Tongue (tissue), 3 donors: ENCODE measurements at places on chromosomes 7 and 10.

GRCh38 chr7:155003092-155003375 is at the start of gene PAXIP1:
Gene PAXIP1 (minus strand): TSS chr7:155003124. CDS start chr7:155002929, 195 bp downstream.
- peak; percentile 86 for DNase-seq

GRCh38 chr7:92061154-92061553 is 73.1 kb downstream of the CYP51A1 start:
- no peak for DNase-seq

GRCh38 chr7:142749218-142749993 is at the start of gene PRSS1:
Gene PRSS1 (plus strand): TSS chr7:142749472. CDS start chr7:142749485, 13 bp downstream.
- DNase-seq: peak; percentile 31

DNA sequence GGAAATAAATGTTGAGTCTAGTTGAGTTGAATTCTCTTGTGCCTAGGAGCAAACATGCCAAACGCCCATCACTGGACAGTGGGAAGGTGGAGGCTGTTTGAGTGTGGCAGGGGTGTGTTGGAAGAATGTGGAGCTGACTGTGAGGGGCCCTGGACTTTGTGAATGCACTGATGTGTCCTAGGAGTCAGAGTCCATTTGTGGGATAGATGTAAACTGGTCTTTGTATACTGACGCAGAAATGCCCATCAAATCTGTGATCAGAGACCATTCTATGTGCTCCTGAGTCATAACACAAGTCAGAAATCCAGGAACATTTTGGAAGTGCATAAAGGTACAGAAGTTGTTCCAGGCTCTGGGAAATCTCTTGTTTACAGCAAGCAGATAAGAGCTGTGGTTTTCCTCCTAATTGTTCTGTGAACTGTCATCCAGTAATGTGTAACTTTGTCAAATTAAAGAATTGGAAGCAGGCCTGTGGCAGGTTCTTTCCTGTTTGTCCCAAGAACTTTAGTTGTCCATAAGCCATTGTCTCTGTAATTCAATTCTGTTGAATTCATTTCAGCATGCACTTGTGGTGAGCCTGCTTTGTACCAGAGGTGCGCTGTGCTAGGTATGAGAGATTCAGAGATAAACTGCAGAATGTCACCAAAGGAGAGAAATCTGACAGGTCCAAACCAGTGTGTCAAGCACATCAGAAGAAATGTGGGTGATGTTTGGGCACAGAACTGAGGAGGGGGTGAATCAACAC is 7.6 kb downstream of the PRXL2A start:
- peak; percentile 57 for DNase-seq

- no peak for DNase-seq
Observed at GRCh38 chr10:100814751-100815474, 69.5 kb downstream of the PAX2 start.

DNA sequence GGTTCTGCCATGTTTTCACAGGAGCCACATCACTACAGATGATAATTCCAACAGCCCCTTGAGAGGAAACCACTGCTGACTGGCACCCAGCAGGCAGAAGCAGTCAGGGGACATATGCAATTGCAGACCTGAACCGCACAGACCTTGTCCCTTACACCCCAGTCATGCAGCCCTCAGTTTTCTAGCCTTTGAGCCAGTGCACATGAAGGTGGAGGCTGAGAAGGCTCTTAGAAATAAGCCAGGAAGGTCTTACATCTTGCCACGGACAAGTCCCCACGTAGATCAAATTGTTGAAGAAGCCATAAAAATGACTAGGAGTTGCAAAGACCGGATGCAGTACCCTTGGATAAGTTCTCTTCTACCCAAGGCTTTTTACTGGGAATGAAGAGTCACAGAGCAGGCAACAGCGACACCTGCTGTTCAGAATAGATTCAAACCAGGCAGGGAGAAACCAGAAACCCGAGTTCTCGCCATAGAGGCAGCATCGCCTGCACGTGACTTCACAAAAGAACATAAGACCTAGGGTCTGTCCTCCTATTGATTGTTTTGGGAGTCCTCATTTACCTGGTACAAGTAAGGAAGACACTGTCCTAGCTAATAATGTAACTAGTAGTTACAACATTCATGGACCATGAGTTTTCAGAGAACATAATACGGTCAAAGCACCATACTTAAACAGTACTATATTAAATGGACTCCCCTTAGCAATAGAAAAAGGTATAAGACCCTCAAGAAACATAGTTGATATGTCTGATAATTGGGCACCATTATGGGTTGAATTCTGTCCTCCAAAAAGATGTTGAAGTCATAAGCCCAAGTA is 11.1 kb downstream of the STEAP1B start:
- DNase-seq: peak; percentile 90

- DNase-seq: no peak
Observed at GRCh38 chr10:61688551-61689308, 26.0 kb downstream of the CABCOCO1 start.

DNA sequence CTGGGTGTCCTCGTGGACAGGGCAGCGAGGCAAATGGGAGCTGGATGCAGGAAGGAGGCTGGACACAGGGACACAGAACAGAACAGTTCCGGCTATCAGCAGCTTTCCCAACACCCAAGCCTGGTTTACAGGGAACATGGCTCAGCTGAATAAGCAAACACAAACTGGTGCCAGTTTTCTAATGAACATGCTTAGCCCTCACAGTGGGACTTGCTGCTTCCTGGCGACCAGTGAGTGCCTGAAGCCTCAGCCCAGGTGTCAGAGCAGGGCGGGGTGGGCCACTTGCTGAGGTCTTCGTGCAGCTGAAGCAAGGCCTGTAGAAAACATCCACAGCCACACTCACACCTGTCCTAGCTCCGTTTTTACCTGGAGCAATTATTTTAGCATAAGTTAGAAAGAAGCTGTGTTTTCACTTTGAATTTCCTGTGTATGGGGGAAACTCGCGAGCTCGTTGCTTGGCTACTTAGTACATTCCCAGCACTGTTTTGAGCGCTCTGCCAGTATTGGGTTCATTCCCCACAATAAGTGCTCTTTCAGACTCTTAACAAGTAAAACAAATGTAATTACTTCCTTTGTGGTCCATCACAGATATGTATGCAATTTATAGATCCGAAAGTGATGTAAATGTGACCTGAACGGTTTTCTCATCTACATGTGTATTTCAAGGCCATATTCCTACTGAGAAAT is 261.2 kb upstream of the SHH start:
- no peak for DNase-seq

GRCh38 chr7:107998150-107998549 is 4.8 kb downstream of the LAMB1 start:
- no peak for DNase-seq

GRCh38 chr7:112134039-112134438 is 72.2 kb downstream of the DOCK4 start:
- no peak for DNase-seq

- no peak for DNase-seq
Observed at GRCh38 chr10:131778385-131778784, 122.4 kb upstream of the PPP2R2D start.

DNA sequence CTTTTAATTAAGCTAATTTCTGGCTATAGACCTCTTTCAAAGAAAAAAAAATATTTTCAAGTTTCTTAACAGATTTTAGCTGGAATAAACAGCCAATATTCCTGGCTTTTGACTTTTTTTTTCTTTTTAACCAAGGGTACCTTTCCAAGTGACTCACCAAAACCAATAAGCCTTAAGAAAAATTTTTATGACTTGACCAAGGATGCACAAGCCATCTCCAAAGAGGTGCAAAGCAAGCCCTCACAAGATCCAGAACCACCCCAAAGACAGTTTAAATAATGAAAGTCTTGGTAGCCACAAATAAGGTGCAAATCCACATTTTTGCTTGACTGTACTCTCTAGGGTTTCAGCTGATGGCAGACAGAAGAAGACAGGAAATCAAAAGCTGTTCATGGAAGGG is 76.5 kb downstream of the MAPK8 start:
- DNase-seq: no peak
